HAP-1 (cell line): ENCODE measurements at places on chromosomes 6 and 20.
A peak's percentile ranks its signal among the peaks of the same experiment; 100 is the strongest.

GRCh38 chr6:81748994-81749393, 3.5 kb downstream of the TENT5A start:
- no peak for DNase-seq

DNA sequence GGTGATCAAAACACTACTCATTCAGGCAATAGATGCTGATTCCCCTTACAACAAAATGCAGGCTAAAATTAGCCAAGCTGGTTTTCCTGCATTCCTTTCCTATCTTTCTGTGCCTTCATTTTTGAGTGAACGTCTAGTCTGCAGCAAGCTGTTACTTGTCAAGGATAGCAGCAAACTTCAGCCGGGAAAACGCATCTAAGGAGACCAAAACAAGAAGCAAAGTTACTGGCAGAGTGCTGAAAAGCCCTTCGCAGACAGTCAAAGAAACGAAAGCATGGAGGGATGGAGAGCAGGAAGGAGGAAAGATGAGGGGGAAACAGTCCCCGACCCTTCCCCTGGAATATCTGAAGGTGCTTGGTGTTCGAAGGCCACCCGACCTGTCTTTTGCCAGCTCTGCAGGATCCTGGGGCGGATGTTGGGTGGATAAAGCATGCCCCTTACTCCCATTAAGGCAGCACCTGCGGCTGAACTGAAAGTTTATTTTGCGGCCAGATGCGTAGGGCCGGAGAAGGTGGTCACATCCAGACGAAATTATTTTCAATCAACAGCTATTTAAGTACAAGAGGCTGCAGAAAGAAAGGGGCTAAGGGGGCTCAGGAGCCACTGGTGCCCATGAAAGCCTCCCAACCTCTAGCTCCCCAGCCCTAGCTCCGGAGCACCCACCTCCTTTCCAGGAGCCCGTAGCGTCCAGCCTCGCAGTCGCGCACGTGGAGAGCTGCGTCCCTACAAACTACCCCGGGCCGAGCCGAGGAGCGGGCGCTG, 538 bp downstream of the FERMT1 start:
- peak; percentile 16 for DNase-seq

DNA sequence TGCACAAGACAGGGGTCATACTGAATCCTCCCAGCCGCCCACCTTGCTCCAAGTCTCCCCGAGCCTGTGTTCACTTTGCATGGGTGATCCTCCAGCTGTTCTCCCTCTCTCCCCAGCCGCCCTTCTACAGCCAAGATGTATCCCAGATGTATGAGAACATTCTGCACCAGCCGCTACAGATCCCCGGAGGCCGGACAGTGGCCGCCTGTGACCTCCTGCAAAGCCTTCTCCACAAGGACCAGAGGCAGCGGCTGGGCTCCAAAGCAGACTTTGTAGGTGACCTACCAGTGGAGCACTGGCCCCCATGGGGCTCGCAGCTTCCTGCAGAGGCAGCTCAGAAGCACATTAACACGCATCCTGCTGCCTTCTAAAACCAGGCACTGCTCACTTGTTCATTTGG, 14.6 kb upstream of the IFT52 start:
- DNase-seq: no peak

- no peak for DNase-seq
Measured at GRCh38 chr20:1576641-1577040, 19.1 kb upstream of the SIRPD start.

GRCh38 chr6:3623451-3624249, 127.9 kb downstream of the PXDC1 start:
- DNase-seq: no peak

DNA sequence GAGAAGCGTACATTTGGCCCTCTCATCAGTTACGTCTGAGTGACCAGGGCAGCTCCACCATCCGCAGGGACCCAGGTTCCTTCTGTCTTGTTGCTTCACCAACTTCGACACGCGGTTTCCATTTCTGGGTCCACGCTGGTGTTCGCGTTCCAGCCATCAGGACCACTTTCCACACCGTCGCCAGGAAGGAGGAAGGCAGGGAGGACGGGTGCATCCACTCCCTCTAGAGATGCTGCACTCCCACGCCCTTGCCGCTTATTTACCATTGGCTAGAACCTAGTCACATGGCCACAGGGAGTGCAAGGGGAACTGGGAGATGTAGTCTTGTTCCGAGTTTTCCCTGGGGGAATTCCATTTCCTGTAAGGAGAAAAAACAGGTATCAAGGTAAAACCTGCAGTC, 33.2 kb upstream of the SNX9 start:
- DNase-seq: peak; percentile 32

DNA sequence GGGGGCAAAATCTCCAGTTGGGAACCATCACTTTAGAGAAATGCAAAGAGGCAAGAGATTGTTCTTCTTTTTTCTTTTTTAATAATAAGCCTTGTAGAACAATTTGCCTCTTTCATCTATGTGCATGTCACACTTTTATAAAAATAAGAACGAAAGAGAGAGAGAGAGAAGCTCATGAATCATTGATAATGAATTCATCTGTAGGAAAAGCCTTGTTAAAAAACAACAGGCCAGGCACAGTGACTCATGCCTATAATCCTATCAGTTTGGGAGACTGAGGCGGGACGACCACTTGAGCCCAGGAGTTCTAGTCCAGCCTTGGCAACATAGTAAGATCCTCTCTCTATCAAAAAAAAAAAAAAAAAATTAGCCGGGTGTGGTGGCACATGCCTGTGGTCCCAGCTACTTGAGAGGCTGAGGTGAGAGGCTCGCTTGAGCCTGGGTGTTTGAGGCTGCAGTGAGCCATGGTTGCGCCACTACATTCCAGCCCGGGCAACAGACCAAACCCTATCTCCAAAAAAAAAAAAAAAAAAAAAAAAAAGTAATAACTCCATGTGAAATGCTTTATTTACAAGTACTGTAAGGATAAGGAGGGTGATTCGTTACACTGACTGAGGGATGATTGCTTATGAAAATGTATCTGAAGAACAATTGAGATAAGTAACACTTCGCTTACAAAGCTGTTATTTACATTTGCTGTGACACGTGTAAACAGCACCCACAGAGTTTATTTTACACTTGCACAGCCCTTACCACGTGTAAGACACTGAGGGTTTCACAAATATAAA, 6.0 kb downstream of the CCN5 start:
- no peak for DNase-seq

DNA sequence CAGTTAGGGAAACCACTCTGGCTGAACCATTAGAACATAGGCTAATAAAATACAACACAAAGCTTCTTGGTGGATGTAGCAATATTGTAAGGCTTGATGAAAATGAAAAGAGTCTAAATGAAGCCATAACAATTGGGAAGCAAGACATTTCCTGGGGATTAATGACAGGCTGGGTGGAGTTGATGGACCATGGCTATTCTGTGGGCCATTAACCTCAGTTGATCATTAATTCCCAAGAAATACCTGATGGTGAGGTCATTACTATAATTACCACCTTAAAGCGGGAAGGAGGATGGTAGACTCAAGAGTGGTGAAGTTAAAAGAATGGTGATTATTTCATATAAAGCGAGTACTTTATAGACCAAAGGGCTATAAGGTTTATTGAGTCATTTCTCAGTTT, 455.8 kb upstream of the MAP3K7 start:
- no peak for DNase-seq

DNA sequence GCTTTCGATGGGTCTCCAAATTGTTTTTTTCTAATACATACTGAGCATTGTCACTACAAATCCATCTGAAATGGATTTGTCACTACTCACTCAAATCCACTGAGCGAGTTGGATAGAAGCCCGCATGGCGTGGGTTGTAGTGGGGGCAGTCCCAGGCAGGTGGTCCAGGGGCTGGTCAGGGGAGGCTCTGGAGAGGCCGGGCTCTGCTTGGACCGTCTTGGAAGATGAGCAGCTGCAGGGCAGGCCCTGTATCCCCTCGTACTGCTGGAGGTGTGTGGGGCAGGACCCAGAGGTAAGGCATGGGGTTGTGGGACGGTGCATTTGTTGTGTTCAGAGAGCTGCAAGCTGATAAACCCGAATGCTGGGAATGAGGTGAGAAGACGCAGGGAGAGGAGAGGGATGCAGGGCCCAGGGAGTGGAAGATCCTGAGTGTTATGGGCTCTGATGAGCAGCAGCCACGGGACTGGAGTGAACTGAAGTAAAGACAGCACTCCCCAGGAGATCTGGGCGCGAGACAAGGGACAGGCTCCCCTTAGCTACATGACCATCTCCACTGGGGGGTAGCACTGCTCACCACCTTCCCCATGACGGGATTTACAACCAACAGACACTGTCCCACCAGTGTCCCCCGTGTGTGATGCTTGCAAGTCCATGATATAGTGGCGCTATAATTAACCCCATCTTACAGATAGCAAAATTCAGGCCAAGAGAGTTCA, 45.9 kb downstream of the PSMG4 start:
- DNase-seq: no peak

GRCh38 chr6:44778513-44778912, 391.0 kb downstream of the CDC5L start:
- DNase-seq: no peak

DNA sequence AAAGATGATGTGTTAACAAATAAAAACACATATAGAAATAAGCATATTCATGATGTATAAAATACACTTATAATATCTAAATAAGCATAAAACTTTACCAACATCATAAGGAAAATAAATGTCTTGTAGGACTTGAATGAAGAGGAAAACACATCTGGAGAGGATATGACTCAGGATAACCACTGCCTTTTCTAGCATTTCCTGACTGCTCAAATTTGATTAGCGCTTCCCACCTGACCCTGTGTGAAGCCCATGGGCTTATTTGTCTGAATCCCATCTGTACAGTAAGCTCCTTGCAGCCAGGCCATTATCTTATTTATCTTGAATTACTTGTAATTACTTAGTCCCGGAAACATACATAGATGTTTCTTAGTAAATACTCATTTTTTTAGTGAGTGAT, 608.6 kb downstream of the COL12A1 start:
- no peak for DNase-seq

DNA sequence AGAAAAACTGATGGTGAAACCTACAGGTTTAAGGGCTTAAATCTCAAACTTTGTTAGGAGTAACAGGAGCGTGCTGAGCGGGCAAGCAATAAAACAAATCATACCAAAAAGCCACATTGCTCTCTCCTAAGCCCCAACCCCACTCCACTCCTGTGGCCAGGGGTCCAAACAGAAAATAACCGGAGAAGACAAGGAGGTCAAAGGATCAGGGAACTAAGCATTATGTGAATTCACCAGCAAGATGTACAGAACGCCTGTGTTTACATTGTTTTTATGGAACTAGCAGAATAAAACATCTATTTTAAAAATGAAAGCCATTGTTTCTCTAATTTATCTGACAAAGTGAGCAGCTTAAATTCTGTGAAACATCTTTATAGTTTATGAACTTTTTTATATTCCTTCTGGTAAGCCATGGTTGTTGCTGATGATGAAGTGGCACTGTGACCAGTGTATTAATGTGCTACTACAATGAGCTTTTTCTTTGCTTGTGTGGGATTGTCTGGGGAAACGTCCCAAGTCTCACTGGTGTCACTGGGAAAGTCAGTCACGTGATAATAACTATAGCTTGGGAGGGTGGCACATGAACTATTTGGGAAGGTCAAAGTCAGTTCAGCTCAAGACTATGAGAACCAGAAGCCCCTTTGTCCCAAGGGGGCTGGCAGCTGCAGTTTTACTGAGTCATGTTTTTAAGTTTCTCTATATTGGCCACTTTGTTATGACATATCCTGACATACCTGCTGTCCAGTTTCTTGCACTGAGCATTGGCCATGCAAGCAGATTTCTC, 9.8 kb downstream of the FAM210B start:
- no peak for DNase-seq

DNA sequence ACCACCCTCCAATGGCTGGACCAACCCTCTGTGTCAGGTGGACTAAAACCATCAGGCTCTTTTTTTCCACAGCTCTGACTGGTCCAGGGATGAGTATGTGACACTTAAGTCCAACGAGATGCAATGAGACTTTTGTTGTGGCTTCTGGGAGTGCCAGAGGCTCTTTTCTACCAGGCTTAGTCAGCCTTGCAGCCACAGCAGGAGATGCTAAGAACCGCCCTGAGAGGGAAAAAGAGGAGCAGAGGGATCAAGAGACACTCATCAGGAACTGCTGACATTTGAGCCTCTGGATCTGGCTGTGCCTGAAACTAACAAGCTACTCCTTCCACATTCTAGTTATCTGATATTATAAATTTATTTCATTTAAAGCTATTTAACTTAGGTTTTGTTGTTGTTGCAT, 270.9 kb upstream of the SULF2 start:
- DNase-seq: no peak

DNA sequence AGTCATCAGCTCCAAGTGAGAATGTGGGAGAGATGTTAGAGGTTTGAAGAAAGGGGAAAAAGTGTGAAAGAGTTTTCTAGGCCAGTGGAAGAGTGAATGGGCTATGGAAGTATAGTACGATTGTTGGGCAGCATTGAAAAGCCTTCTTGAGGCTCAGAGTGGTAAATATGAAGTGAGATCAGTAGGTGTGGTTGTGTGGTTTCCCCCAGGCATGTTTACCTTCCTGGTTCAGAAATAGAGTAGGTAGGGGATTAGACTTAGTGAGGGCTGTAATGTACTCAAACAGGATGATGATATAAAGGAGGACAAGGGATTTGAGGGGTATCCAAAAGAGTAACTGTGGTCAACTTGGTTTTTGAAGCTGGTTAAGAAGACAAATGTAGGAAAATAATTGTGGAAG, 3.7 kb downstream of the MLIP start:
- no peak for DNase-seq

DNA sequence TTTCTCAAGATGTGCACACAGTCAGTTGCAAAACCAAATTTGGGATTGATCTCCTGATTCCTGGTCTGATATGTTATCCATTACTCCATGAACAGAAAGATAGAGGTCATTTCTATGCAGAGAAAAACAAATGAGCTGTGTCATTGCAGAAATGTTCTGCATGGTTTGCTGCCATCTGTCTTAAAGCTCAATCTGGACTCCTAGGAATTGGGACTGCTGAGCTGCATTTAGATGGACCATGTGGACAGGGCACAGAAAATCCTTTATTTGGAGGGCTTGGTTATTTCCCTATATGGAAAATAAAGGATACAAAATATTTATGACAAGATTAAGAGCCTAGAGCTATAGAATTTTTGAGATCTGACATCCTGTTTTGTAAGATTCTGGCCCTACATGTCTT, 91.3 kb downstream of the ADGRB3 start:
- DNase-seq: no peak
